ENCODE measurements at places on chromosomes 7 and 10.

DNA sequence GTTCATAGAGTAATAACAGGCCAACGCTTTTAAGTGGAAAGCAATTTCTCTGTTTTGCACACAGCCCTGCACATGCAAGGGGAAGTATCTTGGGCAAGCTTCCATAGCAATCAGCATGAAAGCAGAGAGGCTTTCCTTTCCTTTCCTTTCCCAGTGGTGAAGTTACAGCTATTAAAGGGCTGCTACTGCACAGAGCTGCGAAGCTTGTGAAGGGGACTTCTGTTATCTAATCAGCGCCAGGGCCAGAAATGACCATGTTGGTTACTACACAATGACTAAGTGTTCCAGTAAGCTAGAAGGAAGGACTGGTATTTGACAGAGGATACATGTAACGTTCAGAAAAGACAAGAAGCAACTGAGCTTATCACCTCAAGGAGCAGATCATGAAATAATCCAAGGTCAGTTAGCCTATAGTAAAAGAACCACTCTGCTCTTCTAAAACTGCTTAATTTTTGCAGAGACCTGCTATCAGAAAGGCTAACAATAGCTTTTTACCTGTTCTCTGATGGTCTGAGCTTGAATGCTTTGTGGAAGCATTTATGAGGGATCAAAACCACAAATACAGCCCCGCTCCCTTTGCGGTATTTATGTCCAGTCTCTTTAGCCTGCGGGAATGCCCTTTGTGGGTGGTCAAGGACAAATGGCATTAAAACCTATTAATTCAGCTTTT lies 45.9 kb downstream of the SGMS1 start:
- DNase-seq: no peak

DNA sequence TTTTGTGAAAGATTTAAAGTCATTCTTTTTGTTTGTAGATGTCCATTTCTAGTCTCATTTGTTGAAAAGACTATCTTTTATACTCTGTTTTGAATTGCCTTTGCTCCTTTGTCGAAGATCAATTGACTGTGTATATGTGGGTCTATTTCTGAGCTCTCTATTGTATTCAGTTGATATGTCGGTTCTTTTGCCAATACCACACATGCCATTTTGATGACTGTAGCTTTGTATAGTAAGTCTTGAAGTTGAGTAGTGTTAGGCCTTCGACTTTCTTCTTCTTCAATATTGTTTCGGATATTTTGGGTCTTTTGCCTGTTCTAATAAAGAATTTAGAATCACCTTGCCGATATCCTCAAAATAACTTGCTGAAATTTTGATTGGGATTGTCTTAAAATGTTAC lies 104.5 kb downstream of the CCSER2 start:
- no peak for DNase-seq

- no peak for DNase-seq
Observed at GRCh38 chr7:2255145-2256139, 13.4 kb downstream of the NUDT1 start.

DNA sequence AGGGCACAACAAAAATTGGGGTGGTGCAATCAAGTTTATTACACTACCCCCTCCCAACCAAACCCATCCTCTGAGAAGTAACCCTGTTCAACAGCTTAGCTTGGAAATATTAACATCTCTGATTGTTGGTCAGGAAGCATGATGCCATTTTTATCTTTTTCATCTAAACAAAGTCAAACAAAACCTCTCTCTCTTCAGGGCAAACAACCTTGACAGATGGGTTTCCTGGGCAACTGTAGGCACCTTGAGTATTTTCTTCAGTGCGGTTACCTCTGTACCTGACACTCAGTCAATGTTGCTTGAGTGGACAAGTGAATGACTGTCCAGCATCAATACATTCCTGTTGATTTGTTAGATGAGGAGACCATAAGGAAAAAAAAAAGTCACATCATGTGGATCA lies 183.6 kb downstream of the NRP1 start:
- DNase-seq: no peak

GRCh38 chr10:20466731-20467130 lies 430.4 kb downstream of the NEBL start:
- DNase-seq: no peak

DNA sequence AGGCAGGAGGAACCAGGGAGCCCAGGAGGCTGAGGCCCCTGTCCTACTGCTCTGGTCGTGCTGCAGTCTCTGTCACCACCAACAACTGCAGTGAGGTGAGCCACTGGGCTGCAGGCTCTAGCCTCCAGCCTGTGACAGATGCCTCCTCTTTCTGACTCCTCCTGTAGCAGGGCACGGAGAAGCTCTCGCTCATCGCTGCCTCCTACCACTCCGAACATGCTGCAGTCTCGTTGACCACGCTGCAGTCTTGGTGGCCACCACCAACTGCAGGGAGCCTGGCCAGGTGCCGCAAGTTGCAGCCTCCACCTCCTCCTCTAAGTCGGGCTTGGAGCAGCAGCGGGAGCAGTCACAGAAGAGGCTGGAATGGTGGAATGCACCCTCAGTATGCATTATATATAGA lies 22.1 kb upstream of the VOPP1 start:
- no peak for DNase-seq

DNA sequence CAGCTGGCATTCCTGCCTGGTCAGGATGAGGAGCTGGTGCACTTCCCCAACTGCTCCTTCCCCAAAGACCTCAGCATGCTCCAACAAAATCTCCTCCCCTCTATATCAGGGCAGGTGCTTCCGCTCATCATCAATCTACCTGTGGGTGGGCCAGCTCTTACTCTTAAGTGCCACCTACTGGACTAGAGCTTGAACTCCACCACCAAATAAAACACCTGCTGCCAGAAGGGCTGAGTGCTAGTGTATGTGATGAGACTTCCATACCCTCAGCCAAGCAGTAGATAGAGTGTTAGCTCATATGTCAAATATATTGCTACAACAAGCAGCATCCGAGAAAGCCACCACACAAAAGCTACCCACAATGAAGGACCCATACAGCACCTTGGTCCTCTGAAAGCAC lies 264.3 kb downstream of the RNLS start:
- DNase-seq: no peak

GRCh38 chr7:66281678-66282590 lies 76.8 kb downstream of the TPST1 start:
- DNase-seq: no peak

GRCh38 chr7:92834507-92835260 lies 1.7 kb downstream of the CDK6 start:
- DNase-seq: peak; percentile 44

- DNase-seq: no peak
Observed at GRCh38 chr7:140619176-140619575, 21.4 kb downstream of the DENND2A start.

DNA sequence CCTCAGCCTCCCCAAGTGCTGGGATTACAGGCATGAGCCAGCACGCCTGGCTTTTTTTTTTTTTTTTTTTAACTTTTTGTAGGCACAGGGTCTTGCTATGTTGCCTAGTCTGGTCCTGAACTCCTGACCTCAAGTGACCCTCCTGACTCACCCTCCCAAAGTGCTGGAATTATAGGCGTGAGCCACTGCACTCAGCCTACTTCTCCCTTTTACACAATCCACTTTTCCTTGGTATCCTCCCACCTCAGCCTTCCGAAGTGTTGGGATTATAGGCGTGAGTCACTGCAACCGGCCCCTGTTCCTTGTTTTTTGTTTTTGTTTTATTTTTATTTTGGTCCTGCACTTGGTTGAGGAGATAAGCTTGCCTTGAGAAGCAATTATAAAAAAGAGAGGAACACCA lies 75.9 kb upstream of the KMT2C start:
- DNase-seq: no peak

DNA sequence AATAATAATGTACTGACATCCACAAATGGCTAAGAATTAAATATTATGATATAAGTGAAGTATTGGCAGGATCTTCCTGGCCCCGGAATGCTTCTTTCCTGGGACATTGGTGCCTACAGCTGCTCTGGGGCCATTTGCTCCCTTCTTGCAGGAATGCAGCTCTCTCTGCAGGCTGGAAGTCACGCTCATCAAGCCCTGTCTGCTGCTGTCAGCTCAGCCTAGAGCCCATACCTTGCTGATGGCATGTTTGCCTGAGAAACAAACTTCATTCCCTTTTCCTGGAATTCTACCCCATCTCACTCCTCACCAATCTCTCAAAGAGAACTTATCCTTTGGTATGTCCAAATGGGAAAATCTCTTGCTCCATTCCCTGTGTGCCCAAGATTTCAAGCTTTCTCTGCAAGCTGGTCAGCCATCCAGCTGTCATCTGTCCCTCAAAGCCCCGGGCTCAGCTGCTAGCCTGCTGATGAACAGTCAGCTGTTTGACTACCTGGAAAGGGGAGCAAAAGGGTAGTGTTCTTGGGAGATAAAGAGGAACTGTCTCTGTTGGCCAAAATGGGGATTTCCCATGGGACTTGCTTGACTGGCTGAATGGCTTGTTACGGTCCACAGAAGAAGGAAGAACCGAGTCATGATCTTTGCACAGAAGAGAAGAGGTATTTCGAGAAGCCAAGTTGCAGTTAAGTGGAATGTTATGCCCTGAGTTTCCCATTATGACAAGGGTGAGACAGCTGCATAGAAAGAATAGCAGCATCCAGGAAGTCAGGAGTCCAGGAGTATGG lies 12.0 kb upstream of the RASSF4 start:
- no peak for DNase-seq

DNA sequence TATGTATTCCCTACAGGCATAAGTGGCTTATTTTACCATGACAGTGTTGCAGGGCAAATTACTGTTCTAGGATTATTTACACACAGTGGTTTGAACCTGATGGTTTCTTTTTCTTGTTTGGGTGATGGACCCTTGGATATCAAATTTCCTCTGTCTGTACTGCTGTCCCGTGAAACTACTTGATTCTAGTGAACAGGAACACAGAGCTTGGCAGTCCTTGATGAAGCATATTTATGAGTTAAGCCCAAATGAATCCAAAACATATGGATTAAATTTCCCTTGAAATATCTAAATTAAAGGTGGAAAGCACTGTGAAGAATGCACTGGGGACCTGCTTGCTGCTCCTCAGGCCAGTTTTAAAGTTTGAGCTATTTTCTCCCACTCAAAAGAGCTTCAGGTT lies 635.3 kb downstream of the INHBA start:
- DNase-seq: no peak

GRCh38 chr7:142436601-142437000 lies 178.7 kb upstream of the PRSS58 start:
- DNase-seq: no peak

DNA sequence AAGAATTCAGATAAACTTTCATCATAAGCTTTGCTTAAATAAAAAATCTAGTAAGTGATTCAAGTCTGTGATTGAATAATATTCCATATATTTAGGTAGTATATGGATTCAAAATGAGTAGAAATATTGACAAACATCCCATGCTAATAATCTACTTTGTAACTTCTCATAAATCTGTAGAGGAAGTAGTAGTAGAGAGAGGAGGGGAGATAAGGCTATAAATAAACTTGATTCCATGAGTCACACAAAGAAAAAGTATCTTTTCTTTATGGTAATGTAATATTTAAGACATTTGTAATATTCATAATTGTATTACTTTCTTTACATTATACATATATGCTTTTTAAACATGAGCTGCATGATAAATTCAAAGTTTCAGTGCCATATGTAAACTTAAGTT lies 25.6 kb upstream of the CD36 start:
- DNase-seq: no peak

DNA sequence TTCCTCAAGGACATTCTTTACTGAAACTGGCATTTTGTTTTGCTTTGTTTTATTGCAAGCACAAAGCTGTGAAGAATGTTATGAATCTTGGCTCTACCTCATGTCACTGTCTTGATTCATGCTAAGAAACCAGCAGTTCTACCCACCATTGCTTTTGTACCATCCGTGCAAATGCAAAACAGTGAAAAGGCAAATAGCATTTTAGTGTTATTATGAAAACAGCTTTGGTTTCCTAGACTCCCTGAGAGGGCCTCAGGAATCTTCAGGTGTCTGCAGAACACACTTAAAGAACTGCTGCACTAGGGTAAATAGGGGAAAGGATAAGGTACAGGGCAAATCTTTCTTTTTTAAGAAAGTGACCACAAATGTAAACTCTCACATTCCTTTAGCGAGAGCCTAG lies 318.9 kb downstream of the AHR start:
- no peak for DNase-seq

GRCh38 chr10:20760460-20760859 lies 136.7 kb downstream of the NEBL start:
- DNase-seq: no peak

DNA sequence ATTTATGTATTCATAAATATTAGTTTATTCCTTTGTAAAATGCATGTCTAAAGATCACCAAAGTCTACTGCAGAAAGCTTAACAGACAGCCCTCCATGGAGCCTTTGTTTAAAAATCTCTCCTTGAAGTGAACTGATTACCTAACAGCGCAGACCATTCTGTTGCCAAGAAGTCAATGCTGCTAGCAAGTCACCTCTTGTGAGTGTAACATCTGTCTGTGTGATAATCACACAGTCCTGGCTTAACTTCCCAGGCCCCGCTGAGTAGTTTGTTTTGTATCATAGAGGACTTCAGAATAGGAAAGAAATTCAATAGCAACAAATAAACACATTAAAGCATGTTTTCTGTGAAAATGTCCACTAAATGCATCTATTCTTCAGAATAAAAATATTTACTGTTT lies 435.3 kb upstream of the IGFBP3 start:
- no peak for DNase-seq

GRCh38 chr10:61812052-61812721 lies 89.3 kb upstream of the ARID5B start:
- DNase-seq: no peak

DNA sequence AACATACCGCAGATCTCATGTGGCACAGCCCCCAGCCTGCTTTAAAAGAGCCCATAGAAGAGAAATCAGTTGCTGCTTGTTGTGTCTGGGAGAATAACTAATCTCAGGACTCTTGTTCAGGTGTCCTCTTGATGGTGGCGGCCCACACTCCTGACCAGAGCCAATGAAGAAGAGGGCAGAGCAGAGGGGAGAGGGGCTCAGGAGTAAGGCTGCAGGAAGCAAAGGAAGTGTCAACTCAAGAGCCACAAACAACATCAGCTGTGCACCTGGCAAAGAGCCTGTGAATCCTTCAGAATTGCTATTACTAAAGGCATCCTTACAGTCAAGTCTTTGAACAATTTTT lies 59.8 kb upstream of the PTN start:
- DNase-seq: no peak

DNA sequence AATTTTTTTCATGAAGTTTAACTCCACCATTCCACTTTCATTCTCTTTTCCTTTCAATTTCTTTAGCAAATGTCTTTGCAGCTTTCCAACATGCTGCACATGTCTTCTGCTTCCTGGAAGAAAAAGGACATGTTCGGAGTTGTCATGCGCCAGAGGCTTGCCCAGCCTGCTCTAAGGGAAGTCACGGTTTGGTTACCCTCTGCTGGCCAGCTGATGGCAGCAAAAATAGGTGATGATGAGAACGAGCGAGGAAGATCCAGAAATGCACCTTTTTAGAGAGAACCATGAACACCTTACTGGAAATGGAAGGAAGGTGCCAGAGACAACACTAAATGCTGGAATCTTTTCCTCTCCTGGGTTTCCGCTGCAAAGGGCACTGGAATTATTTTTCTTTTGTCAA lies 4.9 kb upstream of the ZSCAN21 start:
- no peak for DNase-seq

- DNase-seq: peak; percentile 13
Observed at GRCh38 chr7:1348096-1348822, 111.0 kb downstream of the MICALL2 start.

- no peak for DNase-seq
Observed at GRCh38 chr7:47817917-47818316, 130.3 kb downstream of the PKD1L1 start.

GRCh38 chr7:49778731-49779270 lies 5.4 kb downstream of the VWC2 start:
- DNase-seq: no peak

All from Right ventricle myocardium superior (tissue), 1 donor.